C1 segment of cervical spinal cord (tissue), 14 donors: ENCODE measurements at places on chromosomes 16 and 17.

DNA sequence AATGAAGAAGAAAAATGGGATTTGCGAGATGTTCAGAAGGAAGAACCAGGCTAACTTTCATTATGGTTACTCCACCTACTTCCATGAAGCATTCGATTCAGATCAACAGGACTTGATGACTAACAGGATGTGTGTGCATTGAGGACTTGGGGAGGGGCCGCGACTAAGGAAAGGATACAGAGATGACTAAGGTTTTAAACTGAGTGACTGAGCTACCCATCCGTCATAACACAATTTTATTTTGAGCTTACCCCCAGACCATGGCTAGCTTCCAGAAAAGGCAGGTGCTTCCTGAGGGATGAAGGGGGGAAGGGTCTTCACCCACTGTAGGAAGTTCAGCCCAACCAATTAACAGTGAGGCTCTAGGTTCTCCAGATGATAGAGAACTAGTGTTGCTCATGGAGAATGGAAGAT, 2.5 kb upstream of the CDYL2 start:
- no peak for DNase-seq

DNA sequence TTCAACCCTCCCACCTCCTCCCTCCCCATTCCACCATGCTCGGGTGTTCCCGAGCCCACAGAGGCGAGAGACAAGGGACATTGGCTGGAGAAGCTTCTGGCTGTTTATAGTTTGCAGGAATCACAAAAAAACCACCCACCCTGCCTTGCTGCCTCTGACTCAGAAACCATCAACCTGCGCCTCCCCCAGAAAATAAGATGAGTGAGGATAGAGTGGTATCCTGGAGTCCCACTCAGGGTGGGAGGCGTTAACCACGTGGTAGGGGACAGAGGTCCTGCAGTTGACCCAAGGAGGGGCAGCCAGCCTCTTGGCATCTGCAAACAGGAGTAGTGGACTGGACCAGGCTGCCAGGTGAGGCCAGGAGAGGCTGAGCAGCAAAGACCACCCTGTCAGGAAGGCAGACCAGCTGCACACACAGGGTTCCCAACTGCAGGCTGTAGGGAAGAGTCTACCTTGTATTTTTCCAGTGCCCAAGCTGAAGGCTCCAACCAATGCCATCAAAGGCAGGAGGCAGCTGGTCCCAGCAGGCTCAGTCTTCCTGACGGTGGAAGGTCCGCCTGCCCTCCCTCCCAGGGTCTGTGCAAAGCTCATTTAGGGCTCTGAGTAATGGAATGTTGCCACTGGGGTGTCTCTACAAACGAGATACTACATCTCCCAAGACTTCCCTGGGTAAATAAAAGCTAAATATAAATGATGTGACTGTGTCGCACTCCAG, 201.5 kb upstream of the TNRC6C start:
- no peak for DNase-seq

- no peak for DNase-seq
Measured at GRCh38 chr16:26863931-26864330, 202.8 kb upstream of the C16orf82 start.

GRCh38 chr17:57955183-57955931, at the start of gene CUEDC1:
TSS of gene CUEDC1 (minus strand) at chr17:57955412. CDS start at chr17:57885564, 69,848 bp downstream.
- peak; percentile 61 for DNase-seq

- DNase-seq: no peak
Measured at GRCh38 chr16:15897121-15897780, 8.8 kb upstream of the CEP20 start.

- peak; percentile 20 for DNase-seq
Measured at GRCh38 chr17:143785-144281, 6.5 kb downstream of the SCGB1C2 start.

DNA sequence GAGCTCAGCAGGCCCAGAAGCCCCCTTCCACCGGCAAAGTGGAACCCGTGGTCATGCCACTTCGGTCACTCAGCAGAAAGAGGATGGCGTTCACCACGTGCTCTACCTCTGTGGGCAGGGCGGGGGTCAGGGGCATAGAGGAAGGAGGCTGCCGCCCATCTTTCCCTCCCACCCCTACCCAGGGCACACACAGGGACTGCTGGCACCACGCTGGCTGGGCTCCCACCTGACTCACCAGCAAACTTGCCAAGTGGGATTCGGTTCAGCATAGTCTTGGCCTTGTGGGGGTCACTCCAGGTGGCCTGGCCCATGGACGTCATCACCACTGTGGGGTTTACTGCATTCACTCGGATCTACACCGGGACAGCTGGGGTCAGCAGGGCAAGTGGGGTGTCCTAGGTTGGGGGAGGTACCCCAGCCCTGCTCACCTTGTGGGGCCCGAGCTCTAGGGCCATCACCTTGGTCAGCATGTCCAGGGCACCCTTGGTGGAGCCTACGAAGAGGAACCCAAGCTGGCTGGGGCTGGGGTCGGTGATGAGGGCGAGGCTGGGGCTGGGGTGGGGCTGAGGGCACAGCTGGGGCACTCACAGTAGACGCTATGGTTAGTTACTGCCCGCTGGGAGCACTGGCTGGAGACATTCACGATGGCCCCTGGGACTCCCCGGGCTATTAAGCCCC, 1.4 kb downstream of the DCXR start:
- no peak for DNase-seq

GRCh38 chr17:5065227-5065744, 13.0 kb upstream of the ZFP3 start:
- no peak for DNase-seq

DNA sequence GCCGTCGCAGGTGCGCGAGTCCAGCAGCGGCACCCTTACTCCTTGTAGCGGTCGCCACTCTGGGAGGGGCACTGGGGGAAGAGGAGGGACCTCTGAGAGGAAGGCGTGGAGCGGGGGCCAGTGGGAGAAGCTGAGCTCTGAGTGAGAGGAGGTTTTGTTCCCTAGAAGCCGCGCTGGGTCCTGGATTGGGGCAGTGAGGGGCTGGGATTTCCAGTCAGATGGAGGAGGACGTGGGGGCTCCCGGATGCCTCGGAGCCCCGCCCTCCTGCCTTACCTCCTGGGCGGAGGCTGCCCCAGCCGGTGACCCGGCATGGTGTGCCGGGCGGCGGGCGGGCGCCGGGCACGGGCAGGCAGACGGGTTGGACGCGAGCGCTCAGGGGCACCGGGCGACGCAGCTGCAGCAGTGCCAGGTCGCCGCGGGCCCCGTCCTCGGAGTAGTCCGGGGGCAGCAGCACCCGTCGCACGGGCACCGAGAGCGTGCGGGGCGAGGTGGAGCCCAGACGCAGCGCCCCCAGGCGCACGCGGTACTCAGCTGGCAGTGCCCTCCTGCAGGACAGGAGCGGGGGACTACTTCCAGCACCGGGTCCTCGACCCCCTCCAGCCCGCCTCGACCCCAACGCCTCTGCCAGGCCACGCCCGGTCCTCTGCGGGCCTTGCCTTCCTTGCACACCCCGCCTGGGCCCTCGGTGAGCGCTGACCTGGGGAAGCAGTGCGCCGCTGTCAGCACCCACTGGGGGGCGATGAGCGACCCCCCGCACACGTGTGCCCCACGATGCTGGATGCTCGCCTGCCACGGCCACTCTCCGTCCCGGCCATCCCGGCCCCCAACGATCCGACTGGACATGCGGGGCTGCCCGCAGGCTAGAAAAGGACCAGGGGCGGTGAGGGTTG, 2.0 kb downstream of the PRSS33 start:
- DNase-seq: no peak

GRCh38 chr16:4900036-4900435, 36.9 kb downstream of the PPL start:
- DNase-seq: no peak

DNA sequence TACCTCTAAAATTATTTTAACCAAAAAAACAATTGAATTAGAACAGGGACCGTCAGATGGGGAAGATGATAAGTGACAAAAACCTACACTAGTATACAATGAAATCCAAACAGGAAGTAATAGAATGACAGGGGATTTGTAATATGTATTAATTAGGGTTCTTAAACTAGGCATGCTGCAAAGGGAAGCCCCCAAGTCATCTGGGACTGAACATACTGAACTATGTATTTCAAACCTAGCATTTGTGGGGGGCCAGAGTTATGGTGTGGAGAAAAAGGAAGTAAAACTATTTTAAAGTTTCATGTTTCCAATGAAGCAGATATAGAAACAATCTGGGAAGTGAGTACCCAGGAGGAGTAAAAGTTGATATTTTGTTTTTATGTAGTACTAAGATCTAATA, 133.2 kb upstream of the HS3ST3A1 start:
- no peak for DNase-seq

DNA sequence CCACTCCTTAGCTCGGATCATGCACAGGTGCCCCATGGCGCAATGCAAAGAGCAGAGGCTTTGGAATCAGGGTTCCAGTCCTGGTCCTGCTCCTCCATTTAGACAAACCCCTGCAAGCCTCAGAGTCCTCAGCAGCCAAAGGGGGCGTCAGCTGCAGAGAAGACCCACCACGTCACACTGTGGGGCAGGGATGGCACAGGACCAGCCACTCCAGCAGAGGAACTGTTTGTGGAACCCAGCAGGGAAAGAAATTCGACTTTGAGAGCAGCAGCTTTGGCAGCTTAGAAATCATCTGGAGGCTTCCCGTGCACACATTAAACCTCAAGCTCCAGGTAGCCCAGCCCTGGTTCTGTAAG, 25.2 kb downstream of the C17orf100 start:
- DNase-seq: no peak

- no peak for DNase-seq
Measured at GRCh38 chr16:24253192-24253591, 2.9 kb upstream of the CACNG3 start.

- no peak for DNase-seq
Measured at GRCh38 chr17:55263569-55264277, 1.0 kb upstream of the HLF start.

DNA sequence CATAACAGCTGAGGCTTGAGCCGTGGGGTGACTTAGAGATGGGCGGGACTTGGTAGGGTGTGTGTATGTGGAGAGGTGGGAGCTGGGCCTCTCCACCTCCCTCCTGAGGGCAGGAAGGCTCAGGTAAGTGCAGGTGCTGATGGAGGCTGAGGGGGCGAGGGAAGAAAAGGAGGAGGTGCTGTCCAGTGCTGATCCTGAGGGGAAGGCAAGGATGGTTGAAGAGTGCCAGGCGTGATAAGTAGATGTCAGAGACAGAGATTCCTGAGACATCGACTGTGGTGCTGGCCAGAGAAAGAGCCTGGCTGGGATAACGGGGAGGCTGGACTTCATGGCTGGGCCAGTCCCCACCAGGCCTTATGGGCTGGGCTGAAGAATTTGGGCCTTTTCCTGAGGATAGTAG, 159.1 kb downstream of the SDK2 start:
- DNase-seq: no peak

DNA sequence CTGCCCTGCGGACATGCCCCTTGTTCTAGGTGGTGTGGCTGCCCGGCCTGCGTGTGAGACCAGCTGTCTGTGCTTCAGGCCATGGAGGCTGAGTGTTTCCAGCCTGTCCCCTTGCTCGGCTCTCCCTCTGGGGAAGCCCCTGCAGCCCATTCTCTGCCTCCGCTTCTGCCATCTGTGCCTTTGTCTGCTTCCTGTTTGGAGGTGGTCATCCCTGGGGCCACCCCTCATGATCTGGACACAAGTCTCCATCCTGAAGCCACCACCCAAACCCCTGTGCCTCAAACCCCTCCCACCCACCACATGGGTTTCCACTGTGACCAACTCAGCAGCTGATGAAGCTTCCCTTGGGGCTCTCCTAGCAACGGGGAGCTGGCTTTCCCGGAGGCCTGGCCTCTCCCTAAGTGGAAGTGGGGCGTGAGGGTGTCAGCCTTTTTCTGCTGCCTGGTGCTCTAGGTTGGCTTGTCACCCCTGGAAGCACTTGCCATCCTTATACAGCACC, 184.9 kb downstream of the SEC14L1 start:
- no peak for DNase-seq

- no peak for DNase-seq
Measured at GRCh38 chr17:44884941-44885340, 14.3 kb downstream of the EFTUD2 start.

- no peak for DNase-seq
Measured at GRCh38 chr16:73275024-73275423, 227.1 kb upstream of the ZFHX3 start.

DNA sequence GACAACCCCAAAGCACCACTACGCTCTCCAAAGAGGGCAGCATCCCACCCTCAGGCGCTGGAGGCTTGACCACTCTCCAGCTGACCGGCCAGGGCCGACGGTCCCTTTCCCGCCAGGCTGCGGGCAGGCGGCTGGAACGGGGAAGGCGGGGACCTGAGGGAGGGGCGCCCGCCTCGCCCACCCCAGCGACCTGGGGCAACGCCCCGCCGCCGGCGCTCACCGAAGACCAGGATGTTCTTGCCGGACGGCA, 431 bp downstream of the DYNC1LI2 start:
- DNase-seq: no peak

GRCh38 chr16:3659251-3659650, 4.8 kb downstream of the DNASE1 start:
- no peak for DNase-seq

GRCh38 chr17:80694085-80694991, 149.7 kb downstream of the RPTOR start:
- no peak for DNase-seq

DNA sequence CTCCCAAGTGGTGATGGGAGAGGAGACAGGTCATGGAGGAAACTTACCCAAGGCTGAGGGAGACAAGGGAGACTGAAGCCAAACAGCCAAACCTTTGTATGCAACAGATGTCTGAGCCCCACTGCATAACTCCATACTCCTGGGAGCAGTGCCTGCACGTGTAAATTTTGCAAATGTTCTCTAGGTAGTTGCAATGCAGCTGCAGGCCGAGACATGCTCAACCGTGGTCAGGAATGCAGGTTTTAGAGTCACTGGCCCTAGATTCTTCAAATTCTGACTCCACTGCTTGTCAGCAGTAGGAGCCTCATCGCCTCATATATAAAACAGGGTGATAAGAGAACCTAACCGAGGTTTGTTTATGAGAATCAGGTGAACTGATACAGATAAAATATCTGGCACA, 11.5 kb downstream of the DYNLRB2 start:
- no peak for DNase-seq

DNA sequence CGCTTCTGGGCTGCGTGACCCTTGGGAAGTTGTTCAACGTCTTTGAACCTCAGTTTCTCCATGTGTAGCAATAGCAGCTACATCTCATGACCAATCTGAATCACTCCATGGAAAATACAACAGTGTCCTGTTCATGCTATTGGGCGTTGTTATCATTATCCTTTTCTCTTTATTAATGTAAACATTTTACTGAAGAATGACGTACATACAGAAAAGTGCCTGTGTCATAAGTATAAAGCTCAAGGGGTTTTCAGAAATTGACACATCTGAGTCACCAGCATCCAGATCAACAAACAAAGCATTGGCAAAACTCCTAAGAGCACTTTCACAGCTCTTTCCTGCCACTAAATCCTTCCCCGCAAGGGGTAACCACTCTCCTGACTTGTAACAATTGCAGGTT, 438.4 kb downstream of the XYLT1 start:
- no peak for DNase-seq
